Karpas-422 (cell line): ENCODE measurements at places on chromosomes 2 and 18.

DNA sequence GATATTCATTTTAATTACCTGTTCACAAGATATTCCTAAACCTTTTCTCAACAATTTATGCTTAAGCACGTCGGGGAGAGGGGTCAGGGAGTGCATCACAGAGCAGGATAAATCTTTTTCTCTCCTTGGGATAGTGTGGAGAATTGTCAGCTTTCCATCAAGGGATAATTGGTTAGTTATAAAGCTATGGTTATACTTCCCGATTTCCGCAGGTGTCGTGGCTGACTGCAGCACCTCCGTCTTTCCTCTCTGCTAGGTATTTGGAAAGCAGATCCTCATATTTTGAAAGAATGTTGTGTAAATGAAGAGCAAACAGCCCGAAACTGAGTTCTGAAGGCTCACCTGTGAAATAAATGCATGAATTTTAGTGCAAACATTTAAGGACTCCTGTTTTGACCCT lies 778 bp downstream of the DYNC2LI1 start:
- no peak for DNase-seq

- no peak for DNase-seq
Observed at GRCh38 chr2:203835892-203836800, 31.4 kb upstream of the CTLA4 start.

DNA sequence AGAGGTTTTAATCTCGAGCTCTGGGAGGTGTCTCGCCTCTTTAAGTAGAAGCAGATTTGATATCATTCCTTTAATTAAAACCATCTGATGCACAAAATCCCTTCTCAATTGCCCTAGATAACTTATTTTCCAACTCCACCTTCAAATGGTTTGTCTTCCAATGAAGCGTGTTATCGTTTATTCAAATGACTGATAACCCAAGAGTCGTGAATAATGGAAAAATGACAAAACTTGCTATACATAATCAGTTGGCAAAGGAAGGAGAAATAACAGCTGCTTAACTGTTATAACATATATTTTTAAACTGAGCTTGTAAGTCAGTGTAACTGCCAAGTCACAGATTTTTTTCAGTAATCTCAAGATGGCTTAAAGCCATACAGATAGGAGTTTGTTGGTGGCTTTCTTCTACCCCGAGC lies 144.6 kb downstream of the QPCT start:
- DNase-seq = no peak

DNA sequence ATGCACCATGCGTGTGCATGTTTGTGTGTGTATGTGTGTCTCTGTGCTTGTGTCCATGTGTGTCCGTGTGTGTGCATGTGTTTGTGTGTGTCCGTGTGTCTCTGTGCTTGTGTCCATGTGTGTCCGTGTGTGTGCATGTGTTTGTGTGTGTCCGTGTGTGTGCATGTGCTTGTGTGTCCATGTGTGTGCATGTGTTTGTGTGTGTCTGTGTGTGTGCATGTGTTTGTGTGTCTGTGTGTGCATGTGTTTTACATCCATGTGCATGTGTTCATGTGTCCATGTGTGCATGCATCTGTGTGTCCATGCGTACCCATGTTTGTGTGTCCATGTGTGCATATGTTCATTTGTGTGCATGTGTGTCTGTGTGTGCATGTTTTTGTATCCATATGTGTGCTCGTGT lies 100.5 kb downstream of the LBH start:
- DNase-seq = no peak

GRCh38 chr2:75277111-75277510 lies 77.8 kb upstream of the TACR1 start:
- no peak for DNase-seq

DNA sequence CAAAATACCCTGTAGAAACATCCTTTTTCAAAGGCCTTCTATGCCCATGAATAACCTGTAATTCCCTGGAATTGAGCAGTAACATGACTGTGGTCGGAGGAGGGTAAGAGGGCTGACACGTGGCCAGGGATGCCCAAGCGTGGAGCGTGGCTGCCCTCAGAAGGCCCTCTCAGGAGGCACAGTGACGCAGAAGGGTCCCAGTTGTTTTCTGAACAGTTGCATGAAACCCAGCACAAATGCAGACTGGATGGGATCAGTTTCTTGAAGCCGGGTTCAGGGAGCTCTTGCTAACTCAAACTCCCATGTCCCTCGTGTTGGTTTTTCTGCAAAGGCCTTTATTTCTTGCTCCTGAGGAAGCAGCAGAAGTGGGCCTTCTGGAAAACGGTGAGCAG lies 237.0 kb downstream of the ALPK2 start:
- DNase-seq = no peak

DNA sequence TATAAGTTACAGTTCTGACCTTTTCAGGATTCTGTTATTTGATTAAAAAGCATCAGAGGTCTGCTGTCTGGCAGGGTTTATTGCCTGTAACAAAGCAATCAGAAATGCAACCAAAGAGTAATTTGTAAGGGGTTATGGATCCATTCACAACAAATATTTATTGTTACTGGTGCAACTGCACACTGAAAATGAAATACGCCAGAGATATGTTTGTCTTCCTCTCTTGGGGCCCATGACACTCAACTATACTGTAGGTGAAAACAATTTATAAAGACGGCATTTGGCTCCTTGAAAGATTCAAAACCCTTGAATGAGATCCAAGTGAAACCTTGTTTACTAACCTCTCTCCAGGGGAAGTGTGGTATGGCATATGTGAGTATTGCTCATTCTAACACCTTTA lies 452.2 kb downstream of the MBD2 start:
- no peak for DNase-seq

- no peak for DNase-seq
Observed at GRCh38 chr18:11789716-11790510, 61.3 kb upstream of the CHMP1B start.

- DNase-seq = no peak
Observed at GRCh38 chr2:208266936-208267335, 881 bp downstream of the PIKFYVE start.

DNA sequence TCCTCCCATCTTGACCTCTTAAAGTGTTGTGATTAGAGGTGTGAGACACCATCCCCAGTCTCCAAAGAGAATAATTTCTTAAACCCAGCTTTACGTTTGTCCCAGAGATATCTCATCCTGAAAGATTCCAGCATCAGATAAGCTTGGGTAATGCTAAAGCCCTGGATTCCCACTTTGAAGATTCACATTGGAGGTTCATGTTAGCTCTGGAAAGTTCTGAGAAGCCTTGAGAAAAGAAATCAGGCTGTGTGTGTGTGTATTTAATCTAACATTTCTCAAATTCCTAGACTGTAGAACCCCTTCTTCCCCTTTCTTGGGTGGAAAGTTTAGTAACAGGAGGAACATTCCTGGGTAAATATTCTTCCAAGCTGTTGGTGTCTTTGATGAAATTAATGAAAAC lies 18.0 kb downstream of the ZNF532 start:
- DNase-seq = no peak

GRCh38 chr2:182266909-182267308 lies 159.9 kb downstream of the PDE1A start:
- DNase-seq = no peak
